ENCODE measurements at places on chromosomes 2 and 18. TPM values are rescaled to one million over a fixed set of nuclear protein-coding genes. Genes with fewer than 3 reads are reported as not detected.

DNA sequence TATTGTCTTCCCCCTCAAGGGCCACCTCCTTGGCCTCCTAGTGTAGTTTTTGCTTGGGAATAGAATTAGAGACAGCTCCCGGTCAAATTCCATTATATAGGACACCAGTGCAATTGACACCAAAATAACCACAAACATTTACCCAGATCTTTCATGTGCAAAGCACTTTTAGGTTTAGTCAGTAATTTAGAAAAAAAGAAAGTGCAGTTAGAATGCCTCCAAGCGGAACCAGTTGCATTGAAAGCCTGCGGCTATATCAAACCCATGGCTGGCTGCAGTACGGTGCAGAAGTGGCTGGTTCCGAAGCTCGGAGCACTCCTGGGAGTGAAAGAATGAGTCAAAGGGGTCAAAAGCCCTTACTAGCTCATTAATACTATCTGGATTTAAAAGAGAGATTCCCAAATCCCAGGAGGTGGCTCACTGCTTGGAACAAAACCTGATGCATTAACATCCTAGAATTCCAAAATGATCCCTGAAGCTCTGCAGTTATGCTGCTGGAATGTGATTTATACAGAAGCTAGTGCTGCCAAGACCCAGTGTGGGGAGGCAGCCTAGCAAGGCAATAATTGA is 432.2 kb upstream of the KLHL29 start:
- DNase-seq, result no peak

- DNase-seq, result no peak
Measured at GRCh38 chr2:214401580-214401979, 9.3 kb upstream of the VWC2L start.

DNA sequence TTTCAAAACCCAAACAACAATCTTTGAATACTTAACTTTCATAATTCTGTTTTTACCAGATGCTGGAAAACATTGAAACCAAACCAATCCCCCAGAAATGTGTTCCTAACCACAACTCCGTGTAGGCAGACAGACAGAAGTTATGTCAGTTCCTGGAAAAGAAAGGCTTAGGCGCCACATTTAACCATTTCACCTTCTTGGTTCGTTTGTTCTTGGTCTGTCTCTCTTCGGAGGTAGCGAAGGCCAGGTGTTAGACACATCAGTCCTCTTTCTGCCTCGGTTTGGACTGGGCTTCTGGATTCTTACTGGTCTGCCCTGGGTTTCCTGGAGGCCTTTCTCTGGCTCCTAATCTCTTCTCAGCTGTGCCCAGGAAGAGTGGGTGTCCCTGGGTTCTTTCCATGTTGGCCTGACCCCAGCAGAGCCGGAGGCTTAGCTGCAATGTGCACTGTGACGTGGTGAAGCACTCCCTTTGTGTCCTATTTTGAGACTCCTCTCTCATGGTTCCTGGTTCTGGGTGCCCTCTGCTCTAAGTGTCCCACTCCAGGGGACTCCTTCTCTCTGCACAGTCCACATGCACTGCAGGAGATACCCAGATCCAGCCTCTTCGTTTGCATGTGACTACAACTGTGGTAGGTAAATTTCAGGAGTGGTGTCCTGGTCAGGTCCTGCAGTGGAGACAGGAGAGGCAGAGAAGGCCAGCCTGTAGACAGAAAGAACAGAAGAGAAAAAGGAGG is 23.1 kb upstream of the RAB31 start:
- DNase-seq, result peak; percentile 57

DNA sequence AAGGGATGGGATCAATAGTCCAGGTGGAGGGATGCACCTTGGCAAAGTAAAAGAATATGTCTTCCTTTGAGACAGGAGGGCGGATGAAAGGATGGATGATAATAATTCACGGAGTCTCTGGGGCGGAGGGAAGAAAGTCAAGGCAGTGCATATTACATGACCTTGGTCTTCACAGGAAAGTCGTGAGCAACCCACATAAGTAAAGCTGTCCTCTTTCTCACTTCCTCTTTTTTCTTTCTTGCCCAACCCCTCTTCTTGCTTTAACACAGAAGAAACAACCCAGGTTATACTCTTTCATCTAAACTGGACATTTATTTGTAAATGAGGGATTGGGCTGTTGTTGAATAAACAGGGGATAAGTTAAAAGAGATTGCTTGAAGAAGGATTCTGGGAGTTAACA is 168.7 kb upstream of the SKOR2 start:
- no peak for DNase-seq

GRCh38 chr2:118055512-118056164 is 32.6 kb upstream of the INSIG2 start:
- DNase-seq, result no peak

- DNase-seq, result no peak
Measured at GRCh38 chr18:55483266-55483871, 104.6 kb downstream of the TCF4 start.

DNA sequence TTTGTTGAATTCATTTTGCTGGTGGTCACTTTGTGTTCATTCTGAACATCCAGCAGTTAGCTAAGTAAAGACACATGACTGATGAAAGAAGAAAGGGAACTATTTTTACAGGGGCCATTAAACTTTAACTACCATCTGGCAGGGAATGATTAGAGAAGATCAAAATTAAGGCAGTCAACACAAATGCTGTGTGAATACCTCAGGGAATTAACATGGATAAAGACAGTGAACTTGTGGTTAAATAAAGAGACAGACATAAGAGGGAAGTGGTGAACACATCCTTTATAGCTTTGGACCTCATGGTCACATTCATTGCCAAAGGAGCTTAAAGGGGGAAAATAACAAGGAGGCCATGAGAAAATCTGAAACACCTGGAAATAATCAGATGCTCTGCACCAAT is 52.6 kb upstream of the ATP5MC3 start:
- no peak for DNase-seq

- no peak for DNase-seq
Measured at GRCh38 chr2:11508279-11508678, 25.6 kb upstream of the GREB1 start.

GRCh38 chr2:132680544-132680943 is 10.5 kb upstream of the LYPD1 start:
- no peak for DNase-seq

GRCh38 chr2:237759176-237759575 is 39.4 kb upstream of the RBM44 start:
- DNase-seq, result no peak

- no peak for DNase-seq
Measured at GRCh38 chr2:165582409-165582808, 112.9 kb downstream of the CSRNP3 start.

DNA sequence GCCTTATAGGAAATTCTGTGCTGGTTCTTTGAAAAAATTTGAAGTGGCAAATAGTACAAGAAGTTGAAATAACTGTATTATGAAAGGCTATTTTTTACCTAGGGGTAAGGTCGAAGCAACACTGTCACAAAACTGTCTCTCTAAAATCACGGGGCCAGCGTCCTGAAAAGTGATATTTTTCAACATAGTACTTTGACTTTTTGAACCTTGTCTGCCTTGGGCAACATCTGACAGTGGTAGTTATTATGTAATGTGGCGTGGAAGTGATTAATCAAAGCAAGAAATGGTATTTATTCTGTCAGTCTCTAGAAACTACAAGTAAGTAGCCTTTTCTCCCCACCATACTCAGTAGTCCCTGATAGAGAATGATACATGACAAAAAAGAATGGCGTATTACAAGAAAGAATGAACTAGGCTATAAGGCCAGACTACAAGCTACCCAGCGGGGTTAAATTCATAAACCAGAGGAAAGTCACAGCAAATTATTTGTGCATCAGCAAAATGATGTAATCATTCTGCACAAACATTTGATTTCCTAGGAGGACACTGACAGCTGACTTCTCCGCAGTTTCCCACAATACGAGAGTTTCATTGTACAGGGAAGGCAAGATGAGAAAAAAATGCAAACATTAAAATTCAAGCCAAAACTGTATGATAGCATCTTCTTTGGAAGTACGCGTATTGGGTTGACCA is 9.8 kb downstream of the GEN1 start:
- DNase-seq, result no peak

DNA sequence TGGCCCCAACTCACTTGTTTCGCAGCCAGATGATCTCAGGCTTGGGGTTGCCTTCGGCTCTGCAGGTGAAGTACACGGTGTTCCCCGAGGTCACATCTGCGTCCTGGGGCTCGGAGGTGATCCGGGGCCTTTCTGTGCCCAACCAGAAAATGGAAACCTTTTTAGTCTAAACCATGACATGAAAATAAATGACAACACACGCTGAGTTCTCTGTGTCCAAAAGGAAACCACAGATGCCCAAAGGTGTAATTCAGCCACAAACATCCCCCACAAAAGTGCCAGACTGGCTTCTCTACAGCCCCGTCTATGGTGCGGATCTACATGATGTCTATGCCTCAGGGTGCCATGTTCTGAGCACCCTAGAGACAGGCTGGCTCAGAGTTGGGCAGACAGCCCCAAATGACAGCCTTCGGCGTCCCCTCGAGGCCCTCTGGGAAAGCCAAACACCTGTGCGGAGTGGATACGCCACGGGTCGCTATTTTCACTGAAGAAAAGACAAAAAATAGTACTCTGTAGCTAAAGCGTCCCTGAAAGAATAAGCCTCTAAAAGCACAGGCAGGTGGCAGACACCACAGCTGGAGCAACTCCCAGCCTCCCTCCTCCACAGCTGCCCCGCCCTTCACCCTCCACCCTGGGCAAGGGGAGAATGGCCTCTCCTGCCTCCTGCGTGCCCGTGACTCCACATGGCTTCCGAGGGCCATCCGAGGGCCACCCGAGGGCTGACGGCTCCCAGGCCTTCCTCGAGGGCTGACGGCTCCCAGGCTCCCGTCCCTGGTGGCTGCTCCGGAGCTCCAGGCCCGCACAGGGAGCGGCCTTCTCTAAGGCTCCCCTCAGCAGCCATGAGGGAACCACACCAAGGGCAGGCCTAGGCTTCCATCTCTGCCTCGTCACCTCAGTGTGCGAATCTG is 67.1 kb downstream of the PXDN start:
- DNase-seq, result no peak

DNA sequence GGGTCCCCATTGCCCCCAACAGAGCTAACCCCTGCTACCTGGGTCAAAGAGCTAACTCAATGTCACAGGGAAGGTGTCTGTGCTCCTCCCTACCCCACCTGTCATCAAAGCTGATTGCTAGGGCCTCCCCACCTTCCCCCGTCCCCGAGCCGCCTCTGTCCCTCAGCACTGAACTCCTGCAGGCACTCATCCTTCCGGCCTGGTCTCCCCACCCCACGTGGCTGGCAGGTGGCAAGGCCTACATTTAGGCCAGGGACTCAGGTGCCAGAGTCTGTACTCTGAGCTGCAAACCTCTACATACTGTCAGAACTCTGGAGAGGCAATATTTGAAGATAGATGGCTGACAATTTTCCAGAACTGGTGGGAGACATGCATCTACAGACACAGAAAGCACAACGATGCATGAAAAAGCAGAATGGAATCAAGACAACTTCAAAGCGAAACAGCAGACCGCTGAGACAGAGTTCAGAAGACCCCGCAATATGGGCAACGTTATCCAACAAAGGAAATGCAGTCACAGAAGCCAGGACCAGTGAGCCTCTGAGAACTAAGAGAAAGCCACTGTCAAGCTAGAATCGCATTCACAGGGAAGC is 195.8 kb downstream of the HDAC4 start:
- DNase-seq, result no peak

GRCh38 chr2:233307565-233307964 is at the start of gene SAG:
TSS of gene SAG (plus strand) at chr2:233307816. CDS start at chr2:233309190, 1,374 bp downstream.
- DNase-seq, result no peak

DNA sequence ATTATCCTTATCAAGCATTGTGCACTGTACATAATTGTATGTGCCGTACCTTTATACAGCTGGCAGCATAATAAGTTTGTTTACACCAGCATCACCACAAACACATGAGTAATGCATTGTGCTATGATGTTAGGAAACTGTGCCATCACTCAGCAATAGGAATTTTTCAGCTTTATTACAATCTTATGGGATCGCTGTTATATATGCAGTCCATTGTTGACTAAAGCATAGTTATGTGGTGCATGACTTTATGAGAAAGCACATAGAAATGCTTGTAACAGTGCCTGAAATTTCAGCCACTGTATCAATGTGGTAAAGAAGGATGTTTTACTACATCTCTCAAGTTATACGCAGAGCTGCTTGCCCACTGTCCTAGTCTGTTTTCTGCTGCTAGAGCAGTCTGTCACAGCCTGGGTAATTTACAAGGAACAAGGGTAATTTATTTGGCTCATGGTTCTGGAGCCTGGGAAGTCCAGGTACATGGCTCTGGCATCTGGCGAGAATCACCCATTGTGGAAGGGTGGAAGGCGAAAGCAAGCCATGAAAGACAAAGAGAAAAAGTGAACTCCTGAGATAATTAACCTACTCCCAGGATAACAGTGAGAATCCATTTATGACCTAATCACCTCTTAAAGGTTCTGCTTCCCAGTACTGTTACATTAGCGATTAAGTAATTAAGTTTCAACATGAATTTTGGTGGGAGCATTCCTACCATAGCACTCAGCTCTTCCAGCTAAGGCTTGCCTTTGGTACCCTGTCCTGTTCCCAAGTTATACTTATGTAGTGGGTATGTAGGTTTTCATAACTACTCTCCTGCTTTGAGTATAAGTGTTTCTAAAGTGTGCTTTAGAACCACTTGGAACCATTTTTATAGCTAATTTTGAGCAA is 4.6 kb downstream of the MAP3K20 start:
- no peak for DNase-seq

GRCh38 chr2:108632332-108633160 is 86.7 kb upstream of the RANBP2 start:
- no peak for DNase-seq

- no peak for DNase-seq
Measured at GRCh38 chr2:146821836-146822316, 1023.0 kb upstream of the ACVR2A start.

UGT1A6 gene
- total RNA-seq, result not detected

CCDC85A gene
- 4.4 TPM for total RNA-seq

TLX2 gene
- total RNA-seq, result not detected

COL4A4 gene
- total RNA-seq, result 8.9 TPM

SIX2 gene
- 0.91 TPM for total RNA-seq

NOSTRIN gene
- 14.7 TPM for total RNA-seq

DSG2 gene
- total RNA-seq, result 42.6 TPM

IL1A gene
- not detected for total RNA-seq

FAM210A gene
- 52.9 TPM for total RNA-seq

HTRA2 gene
- total RNA-seq, result 26.6 TPM

RAB6C gene
- total RNA-seq, result 0.16 TPM

PLCD4 gene
- 0.99 TPM for total RNA-seq

Data from left ventricle myocardium inferior (tissue), 1 donor.